ENCODE measurements at places on chromosomes 4 and X.

- DNase-seq = peak; percentile 15
These were observed 460.3 kb downstream of the MID1IP1 start for GRCh38 chrX:39261446-39262147.

- DNase-seq = no peak
These were observed 426.3 kb downstream of the KCNIP4 start for GRCh38 chr4:21522296-21522695.

GRCh38 chrX:13607996-13608365, 38.6 kb downstream of the EGFL6 start:
- DNase-seq = no peak

DNA sequence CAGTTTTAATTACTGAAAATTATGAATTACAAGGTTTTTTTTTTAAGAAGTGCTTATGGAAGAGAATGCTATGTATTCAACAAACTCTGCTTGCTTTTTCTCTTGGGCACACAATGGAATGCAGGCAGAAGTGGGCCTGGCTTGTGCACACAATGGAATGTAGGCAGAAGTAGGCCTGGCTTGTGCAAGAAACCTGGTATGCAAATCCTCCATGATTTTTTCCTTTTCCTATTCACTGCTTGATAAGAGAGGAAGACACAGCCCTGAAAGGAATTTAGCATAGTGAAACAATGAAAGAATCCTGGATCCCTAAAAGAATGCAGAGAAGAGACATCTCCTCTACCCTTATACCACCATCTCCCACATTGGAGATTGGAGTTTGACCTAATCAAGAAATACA, 138.4 kb downstream of the COL25A1 start:
- peak; percentile 33 for DNase-seq

- DNase-seq = no peak
These were observed 174.0 kb upstream of the TENT5D start for GRCh38 chrX:80246271-80246670.

- peak; percentile 64 for DNase-seq
These were observed 124.3 kb downstream of the ADGRA3 start for GRCh38 chr4:22391551-22391950.

DNA sequence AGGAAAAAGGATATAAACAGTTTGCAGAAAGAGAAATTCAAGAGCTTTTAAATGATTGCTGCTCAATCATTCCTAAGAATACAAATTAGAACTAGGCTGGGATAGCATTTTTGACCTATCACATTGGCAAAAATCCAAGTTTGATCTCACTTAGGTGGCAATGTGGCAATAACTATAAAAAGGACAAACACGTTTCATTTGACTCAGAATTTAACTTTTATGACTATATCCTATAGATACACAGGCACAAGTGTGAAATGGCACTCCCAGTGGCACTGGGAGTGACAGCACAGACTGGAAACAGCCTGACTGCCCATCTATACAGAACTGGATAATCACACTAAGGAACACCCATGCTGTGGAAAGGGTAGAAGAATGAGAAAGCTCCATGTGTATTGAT, 11.1 kb downstream of the CENPU start:
- DNase-seq = no peak

GRCh38 chr4:95693594-95693993, 144.8 kb upstream of the UNC5C start:
- no peak for DNase-seq

DNA sequence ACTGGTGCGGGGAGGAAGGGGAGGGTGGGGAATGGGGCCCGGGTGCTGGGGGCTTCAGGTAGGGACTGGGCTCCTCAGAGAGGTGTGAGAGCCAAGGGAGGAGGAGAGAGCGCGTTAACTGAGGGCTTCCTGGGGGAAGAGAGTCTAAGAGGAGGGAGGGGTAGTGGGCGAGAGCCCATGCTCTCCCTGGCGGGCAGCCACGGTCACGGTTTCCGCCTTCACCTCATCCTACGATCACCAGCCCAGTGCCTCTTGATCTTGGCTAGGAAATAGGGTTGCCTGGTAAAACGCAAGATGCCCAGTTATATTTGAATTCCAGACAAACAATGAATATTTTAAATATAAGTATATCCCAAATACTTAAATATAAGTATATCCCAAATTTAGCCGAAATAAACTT, 60.8 kb upstream of the GRPEL1 start:
- no peak for DNase-seq

GRCh38 chrX:101619364-101619763, 1.6 kb upstream of the ARMCX6 start:
- no peak for DNase-seq

DNA sequence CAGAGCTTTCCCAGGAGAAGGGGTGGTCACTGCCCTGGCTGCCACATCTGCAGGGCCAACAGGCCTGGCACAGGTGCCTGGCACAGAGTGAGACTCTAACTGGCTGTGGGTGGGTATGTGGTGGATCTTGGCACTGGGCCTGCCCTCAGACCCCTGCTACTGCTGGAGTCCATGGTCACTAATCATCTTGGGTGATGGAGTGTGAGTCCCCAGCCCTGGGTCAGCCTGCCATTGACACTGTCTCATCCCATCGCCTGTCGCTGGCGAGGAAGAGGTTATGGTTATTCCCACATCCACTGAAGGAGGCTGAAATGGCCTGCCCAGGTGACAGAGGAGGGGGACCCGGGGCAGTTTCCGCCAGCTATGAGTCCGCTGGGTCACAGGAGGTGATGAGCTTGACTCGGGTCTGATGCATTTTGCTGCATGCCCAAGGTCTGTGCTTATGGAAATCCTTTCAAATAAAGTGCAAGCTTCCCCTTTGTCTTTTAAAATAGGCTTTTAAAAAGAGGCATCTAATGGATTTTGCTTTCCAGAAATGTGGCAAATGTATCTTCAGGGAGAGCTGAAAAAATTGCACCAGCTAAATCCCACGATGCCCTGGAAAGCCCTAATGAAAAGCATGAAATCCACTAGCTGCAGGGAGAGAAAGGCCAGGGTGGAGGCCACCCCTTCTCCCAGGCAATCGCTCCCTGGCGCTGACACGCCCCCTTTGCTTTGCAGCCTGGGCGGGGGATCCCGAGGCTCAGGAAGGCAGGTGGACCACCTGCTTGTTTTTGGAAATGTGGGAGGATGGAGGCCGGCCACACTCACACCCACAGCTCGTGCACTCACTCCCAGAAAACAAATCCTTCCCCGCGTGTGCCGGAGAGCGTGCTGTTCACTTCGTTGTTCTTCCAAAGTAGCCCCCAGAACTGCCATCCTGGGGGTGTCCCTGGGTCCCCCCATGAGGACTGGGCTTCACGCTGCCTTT, 54.9 kb downstream of the ABLIM2 start:
- DNase-seq = no peak

GRCh38 chr4:14345356-14345775, 656.9 kb upstream of the CPEB2 start:
- DNase-seq = peak; percentile 19

GRCh38 chr4:56730097-56730496, 49.0 kb upstream of the HOPX start:
- DNase-seq = no peak

Data from GM03348 (cell line).